ENCODE measurements at places on chromosomes 12 and 14.

GRCh38 chr12:105888696-105889095 is 250.1 kb downstream of the NUAK1 start:
- DNase-seq = no peak

DNA sequence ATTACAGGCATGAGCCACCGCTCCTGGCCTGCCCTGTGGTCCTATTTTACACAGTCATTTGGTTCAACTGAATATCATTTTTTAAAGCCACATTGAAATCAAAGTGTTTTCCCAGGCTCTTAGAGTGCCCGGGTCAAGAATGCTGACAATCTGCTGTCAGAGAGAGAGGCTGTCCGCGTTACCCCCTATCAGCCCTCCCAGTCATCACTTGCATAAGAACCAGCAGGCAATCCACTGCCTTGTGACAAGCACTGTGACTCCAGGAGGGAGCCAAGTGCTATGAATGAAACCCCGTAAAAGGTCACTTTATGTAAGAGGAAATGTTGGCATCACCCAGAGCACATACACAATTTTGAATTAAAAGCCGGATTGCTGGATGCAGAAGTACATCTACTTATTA is 13.5 kb downstream of the PHLDA1 start:
- DNase-seq = no peak

DNA sequence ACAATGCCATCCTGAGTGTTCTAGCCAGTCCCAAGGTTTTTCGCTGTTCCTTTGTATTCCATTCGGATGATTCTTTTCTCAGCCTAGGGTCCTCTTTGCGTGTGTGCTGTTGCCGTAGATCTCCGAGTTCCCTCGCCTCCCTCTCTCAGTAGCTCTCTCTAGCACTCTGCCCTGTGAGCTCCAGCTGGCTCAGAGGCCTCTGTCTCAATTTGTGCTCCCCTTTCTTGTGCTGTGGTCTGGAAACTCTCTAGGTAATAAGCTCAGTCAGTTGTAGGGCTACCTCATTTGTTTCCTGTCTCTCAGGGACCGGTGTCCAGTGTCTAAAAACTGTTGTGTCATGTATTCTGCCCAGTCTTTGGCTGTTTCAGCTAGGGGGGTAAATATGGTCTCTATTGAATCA is 179.3 kb downstream of the PCNX1 start:
- DNase-seq = no peak

DNA sequence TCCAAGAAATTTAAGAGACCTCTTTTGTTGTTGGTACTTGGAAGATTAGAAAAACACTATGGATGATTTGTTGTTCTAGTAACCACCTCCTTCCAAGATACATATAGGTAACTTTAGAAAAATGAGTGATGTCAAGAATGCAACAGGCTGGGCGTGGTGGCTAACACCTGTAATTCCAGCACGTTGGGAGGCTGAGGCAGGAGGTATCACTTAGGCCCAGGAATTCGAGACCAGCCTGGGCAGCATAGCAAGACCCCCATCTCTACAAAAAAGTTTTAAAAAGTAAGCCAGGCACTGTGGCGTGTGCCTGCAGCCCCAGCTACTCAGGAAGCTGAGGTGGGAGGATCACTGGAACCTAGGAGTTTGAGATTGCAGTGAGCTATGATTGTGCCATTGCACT is 97.8 kb downstream of the PCNX1 start:
- no peak for DNase-seq
